ENCODE measurements at places on chromosomes 16 and 17. TPM values are rescaled to one million over a fixed set of nuclear protein-coding genes. Genes with fewer than 3 reads are reported as not detected.

GRCh38 chr16:81590714-81591544 lies 146.3 kb downstream of the CMIP start:
- H3K27me3 ChIP-seq: no peaks in the 10 kb centered on the region
- no peaks in the 10 kb centered on the region for H3K36me3 ChIP-seq
- no peak overlapping the region for H3K27ac ChIP-seq
- no peak for DNase-seq
- no peaks in the 10 kb centered on the region for H3K4me1 ChIP-seq
- no peak overlapping the region for H3K4me3 ChIP-seq

The TP53TG3B gene
- total RNA-seq: not detected

DNA sequence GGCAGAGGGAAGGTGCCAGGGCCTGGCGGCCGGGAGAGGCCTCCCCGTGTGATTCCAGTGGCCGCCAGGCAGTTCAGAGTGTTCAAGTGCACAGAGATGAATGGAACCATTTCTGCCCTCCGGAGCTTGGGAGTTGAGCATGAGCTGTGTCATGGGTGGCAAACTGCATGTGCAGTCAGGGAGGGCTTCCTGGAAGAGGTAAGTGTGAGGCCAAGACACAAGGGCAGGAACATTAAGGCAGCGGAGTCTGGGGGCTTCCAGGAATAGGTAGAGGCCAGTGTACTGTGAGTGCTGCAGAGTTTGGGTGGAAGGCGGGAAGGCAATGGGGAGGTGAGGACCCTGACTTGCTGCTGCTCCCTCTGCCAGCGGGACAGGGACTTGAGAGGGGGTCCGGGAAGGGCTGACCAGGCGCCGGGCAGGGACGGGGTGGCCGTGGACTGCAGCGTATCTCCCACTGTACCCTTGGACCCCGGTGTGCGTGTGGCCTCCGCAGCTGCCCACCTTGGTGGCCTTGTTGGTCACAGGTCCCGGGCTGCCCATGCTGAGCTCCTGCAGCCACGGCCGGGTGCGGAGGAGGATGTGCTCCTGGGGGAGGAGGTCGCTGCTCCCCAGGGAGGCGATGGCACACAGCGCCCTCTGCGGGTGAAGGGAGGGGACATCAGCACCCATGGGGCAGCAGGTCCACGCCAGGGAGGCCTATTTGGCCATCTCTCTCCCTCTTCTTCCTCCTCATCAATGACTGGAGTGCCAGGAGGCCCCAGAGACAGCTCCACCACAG lies 7.5 kb upstream of the CEP131 start:
- peaks cover 16% of the 10 kb centered on the region for H3K36me3 ChIP-seq
- H3K27me3 ChIP-seq: no peaks in the 10 kb centered on the region
- no peak overlapping the region for H3K4me3 ChIP-seq

The C1QL1 gene
- total RNA-seq: 25.5 TPM

- peaks cover 48% of the 10 kb centered on the region for H3K27me3 ChIP-seq
- no peak overlapping the region for H3K4me3 ChIP-seq
- peaks cover 39% of the 10 kb centered on the region for H3K4me1 ChIP-seq
- H3K36me3 ChIP-seq: no peaks in the 10 kb centered on the region
Measured at GRCh38 chr16:561957-562938, 2.1 kb downstream of the PRR35 start.

GRCh38 chr17:68301438-68301959 lies 10.2 kb downstream of the ARSG start:
- no peaks in the 10 kb centered on the region for H3K36me3 ChIP-seq
- no peak overlapping the region for H3K4me3 ChIP-seq
- no peaks in the 10 kb centered on the region for H3K4me1 ChIP-seq
- peak overlapping the region; percentile 5 for H3K27ac ChIP-seq
- H3K27me3 ChIP-seq: no peaks in the 10 kb centered on the region

The CLEC19A gene
- not detected for total RNA-seq

- H3K27me3 ChIP-seq: no peaks in the 10 kb centered on the region
- no peak overlapping the region for H3K27ac ChIP-seq
- no peaks in the 10 kb centered on the region for H3K36me3 ChIP-seq
- H3K4me3 ChIP-seq: no peak overlapping the region
- no peaks in the 10 kb centered on the region for H3K4me1 ChIP-seq
Measured at GRCh38 chr17:5069724-5070123, 8.5 kb upstream of the ZFP3 start.

GRCh38 chr17:1532836-1533602 lies 16.6 kb upstream of the INPP5K start:
- DNase-seq: no peak
- H3K4me3 ChIP-seq: no peak overlapping the region
- H3K27ac ChIP-seq: no peak overlapping the region
- H3K27me3 ChIP-seq: no peaks in the 10 kb centered on the region
- H3K36me3 ChIP-seq: peaks cover 37% of the 10 kb centered on the region

DNA sequence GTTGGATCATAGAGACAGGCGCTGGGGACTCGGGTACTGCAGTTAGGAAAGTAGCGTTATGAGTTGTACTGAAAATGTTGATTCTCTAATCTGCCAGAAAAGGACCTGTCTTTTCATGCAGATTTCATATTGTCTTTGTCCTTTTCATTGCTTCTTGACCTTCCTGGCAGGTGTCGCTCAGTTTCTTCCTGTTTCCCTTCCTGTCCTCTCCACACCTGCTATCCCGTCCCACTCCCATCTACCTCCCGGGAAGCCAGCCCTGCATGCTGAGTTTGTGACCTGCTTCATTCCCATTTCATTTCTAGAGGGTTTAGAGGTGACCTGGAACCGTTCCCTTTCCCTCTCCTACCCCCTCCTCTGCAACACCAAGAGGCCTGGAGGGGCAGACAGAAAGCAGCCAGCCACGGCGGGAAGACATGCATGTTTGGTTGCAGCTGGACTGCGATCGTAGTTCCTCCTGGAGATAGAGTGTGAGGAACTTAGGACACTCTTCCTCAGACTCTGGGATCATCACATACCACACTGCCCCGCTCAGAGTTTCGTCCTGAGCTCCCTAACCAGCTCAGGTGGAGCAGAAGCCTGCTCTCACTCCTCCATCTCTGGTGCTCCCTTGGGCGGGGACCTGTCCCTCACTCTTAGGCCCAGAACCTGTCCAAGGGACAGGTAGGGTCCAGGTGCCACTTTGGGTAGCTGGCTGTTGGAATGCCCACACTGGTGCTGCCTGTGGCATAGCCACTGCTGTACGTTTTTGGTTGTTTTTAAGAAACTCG lies 23.9 kb upstream of the ARHGAP23 start:
- peaks cover 44% of the 10 kb centered on the region for H3K36me3 ChIP-seq
- H3K4me3 ChIP-seq: no peak overlapping the region
- no peak for DNase-seq

- H3K36me3 ChIP-seq: no peaks in the 10 kb centered on the region
- no peaks in the 10 kb centered on the region for H3K4me1 ChIP-seq
- no peaks in the 10 kb centered on the region for H3K27me3 ChIP-seq
Measured at GRCh38 chr17:30021708-30022317, 80.4 kb downstream of the EFCAB5 start.

DNA sequence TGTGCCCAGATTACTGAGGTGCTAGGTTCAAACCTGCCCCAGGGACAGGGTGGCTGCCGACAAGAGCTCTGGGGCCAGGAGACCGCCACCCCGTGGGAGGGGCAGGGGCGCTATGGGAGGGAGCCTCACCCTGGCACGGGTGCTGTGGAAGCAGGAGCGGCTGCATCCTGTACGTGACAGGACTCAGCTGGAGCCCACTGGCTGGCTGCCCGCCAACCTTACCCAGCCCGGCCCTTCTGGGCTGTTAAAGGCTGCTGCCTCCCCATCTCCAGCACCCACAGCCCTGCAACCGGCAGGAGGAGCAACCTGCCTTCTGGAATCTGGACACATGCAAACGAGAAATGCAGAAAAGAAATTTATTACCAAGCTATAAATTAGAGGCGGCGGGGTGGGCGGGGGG lies 11.2 kb downstream of the PAM16 start:
- no peaks in the 10 kb centered on the region for H3K4me1 ChIP-seq
- no peak overlapping the region for H3K4me3 ChIP-seq
- peaks cover 8% of the 10 kb centered on the region for H3K36me3 ChIP-seq
- DNase-seq: no peak

- no peak for DNase-seq
- no peaks in the 10 kb centered on the region for H3K4me1 ChIP-seq
- H3K27ac ChIP-seq: no peak overlapping the region
- no peak overlapping the region for H3K4me3 ChIP-seq
- H3K36me3 ChIP-seq: no peaks in the 10 kb centered on the region
Measured at GRCh38 chr17:65362826-65363225, 198.6 kb downstream of the AXIN2 start.

The CD7 gene
- total RNA-seq: not detected

The ZP2 gene
- not detected for total RNA-seq

The WNT9B gene
- total RNA-seq: 0.90 TPM

DNA sequence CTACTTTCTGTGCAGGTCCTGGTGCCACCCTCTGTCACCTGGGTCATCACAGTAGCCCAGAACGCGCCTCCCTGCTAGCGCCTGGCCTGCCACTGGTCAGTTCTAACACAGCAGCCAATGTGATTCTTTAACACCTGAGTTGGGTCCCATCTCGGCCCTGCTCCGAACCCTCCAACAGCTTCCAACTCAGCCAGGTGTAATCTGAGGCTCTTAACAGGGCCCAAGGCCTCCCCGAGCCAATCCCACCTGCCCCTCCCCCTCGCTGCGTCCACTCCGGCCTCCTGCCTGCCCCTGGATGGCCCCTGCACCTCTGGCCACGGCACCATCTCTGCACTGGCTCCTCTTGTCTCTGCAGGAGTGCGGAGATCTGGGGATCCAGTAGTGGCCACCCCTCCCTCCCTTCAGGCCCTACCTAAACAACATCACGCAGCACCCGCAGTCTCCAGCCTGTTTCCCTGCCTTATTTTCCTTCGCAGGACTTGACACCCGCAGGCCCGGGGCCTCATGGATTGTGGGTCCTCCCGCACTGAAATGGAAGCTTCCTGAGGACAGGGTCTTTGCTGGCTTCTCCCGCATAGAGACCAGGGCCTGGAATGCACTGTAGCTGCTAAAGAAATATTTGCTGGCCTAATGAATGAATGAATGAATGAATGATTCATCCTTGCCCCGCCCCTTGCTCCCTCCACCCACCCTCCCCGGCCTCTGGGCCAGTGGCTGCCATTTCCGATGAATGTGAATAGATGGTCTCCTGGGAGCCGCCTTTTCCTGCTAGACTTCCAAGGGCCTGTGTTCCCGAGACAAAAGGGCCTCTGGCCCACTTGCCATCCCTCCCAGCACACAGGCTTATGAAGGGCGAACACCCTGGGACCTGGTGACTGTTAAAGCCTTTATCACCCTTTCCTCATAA lies 174.8 kb upstream of the FOXF1 start:
- H3K27ac ChIP-seq: no peak overlapping the region
- DNase-seq: no peak
- no peaks in the 10 kb centered on the region for H3K4me1 ChIP-seq
- H3K4me3 ChIP-seq: no peak overlapping the region
- no peaks in the 10 kb centered on the region for H3K36me3 ChIP-seq

GRCh38 chr17:31515267-31515666 lies 123.8 kb downstream of the RAB11FIP4 start:
- no peak overlapping the region for H3K4me3 ChIP-seq
- H3K36me3 ChIP-seq: no peaks in the 10 kb centered on the region
- peaks cover 7% of the 10 kb centered on the region for H3K4me1 ChIP-seq
- H3K27ac ChIP-seq: no peak overlapping the region
- no peak for DNase-seq

The DNAI2 gene
- 0.60 TPM for total RNA-seq

The ABCA3 gene
- 14.9 TPM for total RNA-seq

The ADGRG1 gene
- total RNA-seq: 9.0 TPM

DNA sequence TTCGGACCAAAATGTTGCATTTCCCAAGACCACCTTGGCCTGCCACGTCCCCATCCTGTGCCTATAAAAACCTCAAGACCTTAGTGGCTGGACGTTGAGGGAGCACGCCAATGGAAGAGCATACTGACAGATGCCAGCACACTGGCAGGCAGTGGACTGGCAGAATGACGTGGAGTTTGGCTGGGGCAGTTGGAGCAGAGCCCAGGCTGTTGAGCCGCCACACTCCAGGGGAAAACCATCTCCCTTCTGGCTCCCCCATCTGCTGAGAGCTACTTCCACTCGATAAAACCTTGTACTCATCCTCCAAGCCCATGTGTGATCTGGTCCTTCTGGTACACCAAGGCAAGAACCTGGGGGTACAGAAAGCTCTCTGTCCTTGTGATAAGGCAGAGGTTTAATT lies 494.1 kb downstream of the CDH11 start:
- H3K27me3 ChIP-seq: no peaks in the 10 kb centered on the region
- no peaks in the 10 kb centered on the region for H3K36me3 ChIP-seq
- no peak for DNase-seq
- H3K4me3 ChIP-seq: no peak overlapping the region
- no peaks in the 10 kb centered on the region for H3K4me1 ChIP-seq

DNA sequence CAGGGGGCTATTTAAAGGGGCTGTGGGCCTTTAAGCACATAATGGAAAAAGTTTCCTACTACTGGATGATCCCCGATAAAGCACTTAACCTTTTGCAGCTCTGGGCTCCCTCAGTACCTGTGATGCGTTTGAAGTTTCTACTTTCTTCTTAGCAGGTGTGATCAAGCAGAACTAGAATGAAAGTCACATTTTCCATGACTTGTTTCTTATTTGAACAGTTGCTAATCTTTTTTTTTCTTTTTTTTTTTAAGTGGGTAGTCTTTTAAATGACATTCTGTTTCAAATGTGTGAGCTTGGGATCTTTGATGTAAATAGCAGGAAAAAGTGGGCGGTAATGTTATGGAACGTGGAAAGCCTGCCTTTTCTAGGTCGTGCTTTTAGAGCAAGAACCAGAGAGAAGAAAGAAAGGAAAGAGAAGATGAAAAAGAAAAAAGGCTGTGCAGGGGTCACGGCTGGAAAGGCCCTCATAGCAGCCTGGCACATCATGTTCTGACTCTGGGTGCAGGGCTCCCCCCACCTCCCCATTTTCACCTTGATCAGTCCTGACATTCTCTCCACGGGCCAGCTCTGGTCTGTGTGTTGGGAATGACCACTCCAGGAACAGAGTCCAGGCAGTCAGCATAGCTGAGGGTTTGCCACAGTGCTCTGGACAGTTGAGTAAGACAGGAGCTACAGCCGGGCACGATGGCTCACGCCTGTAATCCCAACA lies 150.6 kb downstream of the CLEC16A start:
- no peaks in the 10 kb centered on the region for H3K27me3 ChIP-seq
- peaks cover 40% of the 10 kb centered on the region for H3K36me3 ChIP-seq
- peaks cover 25% of the 10 kb centered on the region for H3K4me1 ChIP-seq
- no peak overlapping the region for H3K27ac ChIP-seq
- DNase-seq: no peak

The SLC16A5 gene
- total RNA-seq: 7.0 TPM

- no peak for DNase-seq
- H3K27me3 ChIP-seq: no peaks in the 10 kb centered on the region
- H3K4me1 ChIP-seq: no peaks in the 10 kb centered on the region
- no peak overlapping the region for H3K27ac ChIP-seq
Measured at GRCh38 chr16:48125888-48126287, 29.9 kb downstream of the ABCC12 start.

GRCh38 chr17:43559161-43559816 lies 13.1 kb upstream of the ETV4 start:
- no peak for DNase-seq
- H3K4me1 ChIP-seq: no peaks in the 10 kb centered on the region
- no peak overlapping the region for H3K27ac ChIP-seq
- H3K4me3 ChIP-seq: no peak overlapping the region
- H3K27me3 ChIP-seq: peaks cover 5% of the 10 kb centered on the region
- no peaks in the 10 kb centered on the region for H3K36me3 ChIP-seq

The CPHXL2 gene
- total RNA-seq: not detected

The C17orf67 gene
- total RNA-seq: 3.6 TPM
